Fibroblast of villous mesenchyme (primary cell): ENCODE measurements at places on chromosomes 2 and 18. TPM values are rescaled to one million over a fixed set of nuclear protein-coding genes. Genes with fewer than 3 reads are reported as not detected.
A peak's percentile ranks its signal among the peaks of the same experiment; 100 is the strongest.

DNA sequence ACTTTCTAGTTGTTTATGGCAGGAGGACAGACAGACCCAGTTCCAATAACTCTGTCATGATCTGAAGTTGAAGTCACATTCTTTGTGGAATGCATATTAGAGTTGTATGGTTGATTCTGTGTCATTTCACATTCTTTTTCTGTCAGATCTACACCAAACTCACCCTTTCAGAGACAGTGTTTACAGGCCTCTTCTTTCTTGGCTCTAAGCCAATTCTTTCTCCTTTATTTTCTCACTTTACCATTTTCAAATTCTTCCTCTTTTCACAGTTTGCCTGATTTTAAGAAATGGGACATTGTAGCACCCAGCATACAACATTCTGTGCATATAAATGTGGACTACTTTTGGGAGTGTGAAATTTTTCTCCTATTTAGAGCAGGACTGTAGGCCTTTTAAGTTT is 103.7 kb downstream of the CCDC85A start:
- DNase-seq = no peak

DNA sequence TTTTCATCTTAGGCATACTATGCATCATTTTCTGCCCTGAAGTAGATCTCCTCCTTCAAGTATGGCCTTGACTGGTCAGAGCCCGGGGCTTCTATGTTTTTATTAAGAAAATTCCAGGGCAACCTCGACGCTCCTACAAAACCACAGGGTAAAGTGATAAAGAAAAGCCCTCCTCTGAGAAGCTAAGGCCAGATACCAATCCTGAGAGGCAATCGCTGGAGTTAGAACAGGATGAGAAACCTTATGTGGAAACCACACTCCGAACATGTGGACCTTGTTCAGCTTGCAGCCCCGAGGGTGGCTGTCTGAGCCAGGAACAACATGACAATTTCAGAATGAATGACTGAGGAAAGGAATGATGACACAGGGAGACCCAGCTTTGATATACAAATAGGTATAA is 35.6 kb downstream of the RMC1 start:
- DNase-seq = peak; percentile 96

DNA sequence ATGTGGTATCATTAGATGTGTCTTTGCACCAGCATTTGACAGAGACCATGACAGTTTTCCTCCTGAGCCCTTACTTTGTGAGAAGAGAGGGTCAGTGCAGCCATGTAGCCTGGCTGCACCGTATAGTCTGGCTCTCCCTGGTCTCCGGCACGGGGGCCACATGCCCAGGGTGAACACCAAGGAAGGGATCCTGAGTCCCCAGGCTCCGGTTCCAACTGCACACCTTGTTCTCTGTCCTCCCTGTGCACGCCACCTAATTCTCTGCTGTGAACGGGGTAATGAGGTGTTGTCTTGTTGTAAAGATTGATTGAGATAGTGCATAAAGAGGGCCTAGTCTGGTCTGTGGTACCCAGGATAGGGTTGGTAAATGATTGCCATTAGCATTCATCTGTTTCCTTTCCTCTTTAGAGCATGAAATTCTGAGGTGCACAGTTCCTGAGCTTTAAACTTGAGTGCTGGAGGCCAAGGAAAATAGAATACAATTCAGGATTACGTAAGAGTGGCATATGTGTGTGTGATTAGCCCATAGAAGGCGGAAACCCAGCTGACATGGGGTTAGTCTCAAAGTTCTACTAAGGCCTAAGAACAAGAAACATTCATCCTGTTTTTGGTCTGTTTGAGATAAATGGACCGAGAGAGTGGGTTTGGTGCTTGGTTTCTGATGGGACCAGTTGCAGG is 55.5 kb downstream of the NCK2 start:
- DNase-seq = peak; percentile 58

- no peak for DNase-seq
Observed at GRCh38 chr2:166609183-166609959, 115.3 kb upstream of the SCN7A start.

PKP4 gene
- total RNA-seq = 29.3 and 62.2 TPM in 2 replicates
